ENCODE measurements at places on chromosomes 2 and 18.

GRCh38 chr2:193124815-193125214 is 930.1 kb upstream of the TMEFF2 start:
- DNase-seq, result no peak

- DNase-seq, result no peak
Measured at GRCh38 chr18:3138274-3138975, 81.3 kb downstream of the MYOM1 start.

DNA sequence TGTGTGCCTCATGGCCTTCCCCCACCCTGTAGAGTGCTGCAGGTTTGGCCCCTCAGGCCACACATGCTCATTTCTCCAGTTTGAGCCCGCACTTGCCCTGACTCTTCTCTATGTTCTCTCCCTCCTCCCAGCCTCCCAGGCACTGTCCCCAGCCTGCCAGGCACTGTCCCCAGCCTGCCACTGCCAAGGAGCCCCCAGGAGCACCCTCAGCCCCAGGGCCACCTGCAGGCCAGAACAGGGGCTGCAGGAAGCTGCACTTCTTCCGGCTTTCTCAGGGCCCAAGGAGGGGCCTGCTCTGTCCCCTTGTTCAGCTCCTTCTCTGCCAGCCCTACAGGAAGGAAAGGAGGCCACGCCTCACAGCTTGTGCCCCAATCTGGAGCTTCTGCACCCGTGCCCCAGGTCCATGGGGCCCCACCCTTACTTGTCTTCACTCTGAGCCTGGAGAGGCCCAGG is 31.6 kb downstream of the CYP26B1 start:
- no peak for DNase-seq

- no peak for DNase-seq
Measured at GRCh38 chr2:100106460-100106859, 35.9 kb downstream of the AFF3 start.

- no peak for DNase-seq
Measured at GRCh38 chr2:132977812-132978529, 308.0 kb upstream of the LYPD1 start.

- peak; percentile 32 for DNase-seq
Measured at GRCh38 chr2:132632000-132632649, 37.9 kb downstream of the LYPD1 start.

Data from hypothalamus (tissue), 51 donors.